ENCODE measurements at places on chromosomes 2 and 18. TPM values are rescaled to one million over a fixed set of nuclear protein-coding genes. Genes with fewer than 3 reads are reported as not detected.

- H3K4me1 ChIP-seq, result no peaks in the 10 kb centered on the region
- H3K27ac ChIP-seq, result no peak overlapping the region
- H3K27me3 ChIP-seq, result no peaks in the 10 kb centered on the region
- no peak overlapping the region for H3K4me3 ChIP-seq
- H3K36me3 ChIP-seq, result no peaks in the 10 kb centered on the region
- no peak for DNase-seq
Measured at GRCh38 chr18:57110290-57110689, 36.6 kb upstream of the BOD1L2 start.

DNA sequence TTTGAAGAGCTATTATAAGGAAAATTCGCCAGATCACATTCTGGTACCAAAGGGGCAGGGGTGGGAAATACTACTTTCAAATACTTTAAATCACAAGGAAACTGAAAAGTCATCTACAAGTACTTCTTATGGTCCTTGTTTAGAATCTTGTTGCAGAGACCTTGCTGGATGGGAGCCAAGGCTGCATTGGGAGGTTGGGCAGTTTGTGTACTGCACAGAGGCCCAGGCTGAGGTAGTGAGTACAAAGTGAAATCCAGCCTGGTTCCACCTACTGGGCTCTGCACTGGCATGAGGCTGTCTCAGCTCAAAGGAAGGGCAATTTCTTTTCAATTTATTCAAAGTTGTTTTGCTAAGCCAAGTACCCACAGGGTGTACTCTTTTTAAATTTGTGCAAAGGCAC is 140.3 kb upstream of the DLX2 start:
- DNase-seq, result no peak
- no peaks in the 10 kb centered on the region for H3K27me3 ChIP-seq
- H3K27ac ChIP-seq, result no peak overlapping the region
- H3K4me1 ChIP-seq, result no peaks in the 10 kb centered on the region

- DNase-seq, result no peak
- no peak overlapping the region for H3K27ac ChIP-seq
- H3K36me3 ChIP-seq, result peaks cover 26% of the 10 kb centered on the region
- H3K27me3 ChIP-seq, result no peaks in the 10 kb centered on the region
- no peak overlapping the region for H3K4me3 ChIP-seq
Measured at GRCh38 chr2:44324971-44325426, 36.3 kb downstream of the PREPL start.

The SPATS2L gene
- 27.2 TPM for total RNA-seq

DNA sequence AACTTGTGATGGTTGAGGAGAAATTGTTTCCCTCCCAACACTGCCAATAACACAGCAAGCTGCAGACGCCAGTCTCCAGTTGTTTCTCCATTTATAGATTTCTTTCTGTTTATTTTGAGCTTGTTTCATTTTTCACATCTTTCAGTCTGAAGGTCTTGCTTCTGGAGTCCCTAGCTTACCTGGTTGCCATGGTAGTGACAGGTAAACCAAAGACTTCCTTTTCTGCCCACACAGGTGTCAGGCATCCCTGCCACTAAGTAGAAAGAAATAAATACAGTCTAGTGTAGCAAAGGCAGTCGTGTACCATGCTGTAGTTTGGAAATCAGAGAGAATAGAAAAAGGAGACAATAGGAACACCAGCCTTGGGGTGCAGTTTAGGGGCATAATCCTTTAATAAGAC is 82.8 kb downstream of the MARCHF4 start:
- H3K4me1 ChIP-seq, result no peaks in the 10 kb centered on the region
- H3K36me3 ChIP-seq, result no peaks in the 10 kb centered on the region
- H3K27ac ChIP-seq, result no peak overlapping the region
- H3K27me3 ChIP-seq, result no peaks in the 10 kb centered on the region

DNA sequence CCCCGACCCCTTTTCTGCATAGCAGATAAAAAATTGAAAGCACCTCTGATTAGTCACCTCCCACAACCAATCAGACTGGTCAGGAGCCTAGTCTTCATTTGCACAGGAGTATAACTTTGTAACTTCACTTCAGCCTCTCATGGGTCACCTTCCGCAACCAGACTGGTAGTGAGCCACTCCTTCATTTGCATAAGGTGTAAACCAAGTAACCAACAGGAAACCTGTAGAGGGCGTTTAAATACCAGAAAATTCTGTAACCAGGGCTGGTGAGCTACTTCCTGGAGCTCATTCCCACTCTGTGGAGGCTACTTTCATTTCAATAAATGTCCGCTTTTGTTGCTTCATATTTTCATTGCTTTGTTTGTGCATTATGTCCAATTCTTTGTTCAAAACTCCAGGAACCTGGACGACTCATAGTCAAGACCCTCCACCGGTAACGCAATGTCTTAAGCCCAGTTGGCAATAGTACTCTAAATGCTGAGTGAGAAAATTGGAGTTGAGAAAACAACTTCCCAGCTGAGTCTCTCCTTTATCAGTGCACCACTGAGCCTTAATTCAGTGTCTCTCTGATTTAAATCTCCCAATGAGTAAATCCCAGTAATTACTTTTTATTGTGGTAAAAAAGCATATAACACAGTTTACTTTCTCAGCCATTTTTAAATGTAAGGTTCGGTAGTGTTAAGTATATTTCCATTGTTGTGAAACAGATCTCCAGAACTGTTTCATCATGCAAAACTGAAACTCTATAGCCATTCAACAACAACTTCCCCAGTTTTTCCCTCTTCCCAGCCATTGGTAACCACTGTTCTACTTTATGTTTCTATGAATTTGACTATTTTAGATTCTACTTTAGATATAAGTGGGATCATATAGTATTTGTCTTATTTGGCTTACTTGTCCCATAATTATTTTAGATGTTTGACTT is 392.7 kb upstream of the SLC8A1 start:
- no peak for DNase-seq
- H3K36me3 ChIP-seq, result no peaks in the 10 kb centered on the region
- H3K4me1 ChIP-seq, result no peaks in the 10 kb centered on the region
- no peak overlapping the region for H3K27ac ChIP-seq
- H3K4me3 ChIP-seq, result no peak overlapping the region

GRCh38 chr2:63755965-63756364 is 85.7 kb upstream of the UGP2 start:
- DNase-seq, result no peak
- no peaks in the 10 kb centered on the region for H3K36me3 ChIP-seq

The PRR30 gene
- not detected for total RNA-seq

DNA sequence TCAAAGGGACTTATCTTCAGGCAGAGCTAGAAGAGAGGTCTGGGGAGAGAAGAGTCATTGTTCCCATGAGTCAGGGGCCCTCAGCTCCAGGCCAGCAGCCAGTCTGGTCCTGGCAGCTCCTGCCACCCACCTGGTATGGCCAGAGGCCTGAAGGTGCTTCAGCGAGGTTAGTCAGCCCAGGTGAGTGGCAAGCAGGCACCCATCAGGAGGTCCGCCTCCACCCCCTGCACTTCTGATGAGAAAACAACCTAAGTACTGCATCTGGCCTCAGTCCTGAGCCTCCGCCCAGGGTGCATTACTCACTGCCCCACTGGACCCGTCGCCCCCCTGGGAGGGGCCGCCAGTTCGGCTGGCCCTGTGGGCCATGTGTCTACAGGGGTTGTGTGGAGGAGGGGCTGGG is 130.2 kb downstream of the INHBB start:
- no peak for DNase-seq
- H3K27ac ChIP-seq, result no peak overlapping the region
- no peaks in the 10 kb centered on the region for H3K27me3 ChIP-seq
- H3K4me1 ChIP-seq, result no peaks in the 10 kb centered on the region
- H3K36me3 ChIP-seq, result no peaks in the 10 kb centered on the region

DNA sequence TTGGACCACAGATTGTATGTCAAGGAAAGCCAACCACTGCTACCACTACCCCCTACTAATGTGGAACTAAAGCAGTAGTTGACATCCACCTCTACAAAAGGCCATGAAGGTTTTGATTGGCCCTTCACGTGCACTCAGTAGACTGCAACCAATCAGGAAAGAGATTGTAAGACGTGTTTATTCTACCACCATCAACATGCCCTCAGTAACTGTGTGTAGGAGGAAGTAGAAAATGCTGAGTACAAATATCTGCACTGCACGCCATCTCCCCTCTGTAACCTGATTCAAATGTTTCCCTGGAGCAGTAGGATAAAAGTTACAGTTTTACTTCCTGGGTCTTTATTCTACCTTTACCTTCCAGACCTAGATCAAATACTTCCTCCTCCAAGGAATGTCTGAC is 2.9 kb upstream of the CASP10 start:
- H3K27ac ChIP-seq, result no peak overlapping the region
- H3K4me1 ChIP-seq, result no peaks in the 10 kb centered on the region
- no peaks in the 10 kb centered on the region for H3K36me3 ChIP-seq
- no peak overlapping the region for H3K4me3 ChIP-seq
- no peaks in the 10 kb centered on the region for H3K27me3 ChIP-seq
- DNase-seq, result no peak

DNA sequence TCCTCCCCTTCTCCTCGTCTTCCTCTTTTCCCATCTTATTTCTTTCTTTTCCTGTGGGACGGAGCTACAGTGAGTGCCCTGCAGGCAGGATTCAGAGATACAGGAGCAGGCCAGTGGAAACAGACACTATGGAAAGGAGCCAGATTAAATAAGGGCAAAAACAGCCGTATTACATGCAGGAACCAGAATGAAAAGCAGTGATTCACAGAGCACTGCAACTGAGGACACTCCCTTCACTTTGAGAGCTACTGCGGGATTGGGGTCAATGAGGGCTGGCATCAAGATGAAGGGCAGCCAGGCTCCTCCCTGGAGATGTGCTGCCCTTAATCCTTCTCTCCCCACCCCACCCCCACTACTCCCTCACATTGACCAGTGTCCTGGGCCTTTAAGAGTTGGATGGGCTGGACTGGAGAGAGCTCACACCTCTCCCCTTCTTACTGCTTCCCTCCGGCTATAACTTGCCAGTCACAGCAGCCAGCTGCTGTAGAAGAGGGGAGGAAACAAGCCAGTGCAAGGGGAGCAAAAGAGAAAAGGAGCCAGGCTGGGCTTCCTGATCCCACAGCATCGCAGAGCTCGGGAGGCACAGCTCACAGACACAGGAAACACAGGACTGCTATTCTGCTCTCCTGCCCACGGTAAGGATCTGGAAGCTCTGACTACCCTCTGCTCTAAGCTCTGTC is at the start of gene PLCD4:
Gene PLCD4, plus strand, starts transcription at position 464 of the 680 bp plus-strand sequence. CDS start 7,841 bp downstream, outside the sequence.
- DNase-seq, result no peak
- no peak within 1 kb of the TSS for H3K4me3 ChIP-seq
- H3K27ac ChIP-seq, result no peak within 1 kb of the TSS
- H3K27me3 ChIP-seq, result no peaks in the 10 kb centered on the region
- H3K4me1 ChIP-seq, result no peaks in the 10 kb centered on the region
- H3K36me3 ChIP-seq, result no peaks in the 10 kb centered on the region

Data from GM12878 (cell line).